ENCODE measurements at places on chromosomes 5 and 9.
A peak's percentile ranks its signal among the peaks of the same experiment; 100 is the strongest.

DNA sequence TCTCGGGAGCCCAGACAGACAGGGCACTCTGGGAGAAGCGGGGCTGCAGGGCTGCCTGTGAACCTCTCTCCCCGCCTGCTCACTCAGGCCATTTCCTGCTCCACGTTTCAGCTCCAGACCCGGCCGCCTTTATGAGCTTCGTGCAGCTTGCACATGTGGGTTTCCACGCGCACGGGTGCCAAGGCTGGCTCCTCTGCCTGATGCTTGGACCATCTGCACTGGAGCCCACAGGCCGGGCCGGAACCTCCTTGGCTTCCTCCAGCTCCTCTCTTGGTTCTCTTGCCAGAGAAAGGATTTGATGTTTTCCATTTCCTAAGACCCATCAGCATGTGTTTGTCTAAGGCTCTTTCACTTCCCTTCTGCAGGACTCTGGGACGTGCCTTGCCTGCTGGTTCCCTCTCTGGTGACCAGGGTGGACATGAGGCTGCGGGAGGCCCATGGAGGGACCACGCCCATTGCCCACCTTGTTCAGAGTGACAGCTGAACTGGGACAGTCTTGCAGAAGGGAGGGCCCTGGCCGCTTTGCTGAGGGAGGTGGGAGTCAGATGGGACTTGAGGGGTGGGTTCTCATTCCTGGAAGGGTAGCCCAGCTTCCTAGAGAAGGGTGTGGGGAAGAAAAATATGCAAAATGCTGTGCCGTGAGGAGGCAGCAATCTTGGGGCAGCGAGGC lies 23.3 kb upstream of the COL5A1 start:
- DNase-seq: peak; percentile 32

DNA sequence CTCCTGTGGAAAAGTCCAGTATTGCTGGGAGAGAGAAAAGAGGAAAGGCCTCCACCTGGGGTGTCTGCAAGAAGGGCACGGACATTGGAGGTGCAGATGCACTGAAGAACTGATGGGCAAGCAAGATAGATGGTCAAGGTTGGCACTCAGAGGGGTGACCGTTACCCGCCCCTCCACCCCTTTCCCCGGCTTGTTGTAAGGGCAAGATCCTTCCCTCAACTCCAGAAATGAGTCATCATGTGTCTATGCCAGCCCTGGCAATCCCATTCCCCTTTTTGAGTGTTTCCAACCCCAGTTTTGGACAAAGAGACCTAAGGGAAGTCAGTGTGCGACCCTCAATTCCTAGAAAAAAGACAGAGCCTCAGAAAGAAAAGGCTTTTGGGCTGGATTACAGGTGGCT lies 34.9 kb upstream of the ATP6V1G1 start:
- DNase-seq: no peak

GRCh38 chr9:15146268-15146700 lies 160.7 kb downstream of the TTC39B start:
- DNase-seq: no peak

DNA sequence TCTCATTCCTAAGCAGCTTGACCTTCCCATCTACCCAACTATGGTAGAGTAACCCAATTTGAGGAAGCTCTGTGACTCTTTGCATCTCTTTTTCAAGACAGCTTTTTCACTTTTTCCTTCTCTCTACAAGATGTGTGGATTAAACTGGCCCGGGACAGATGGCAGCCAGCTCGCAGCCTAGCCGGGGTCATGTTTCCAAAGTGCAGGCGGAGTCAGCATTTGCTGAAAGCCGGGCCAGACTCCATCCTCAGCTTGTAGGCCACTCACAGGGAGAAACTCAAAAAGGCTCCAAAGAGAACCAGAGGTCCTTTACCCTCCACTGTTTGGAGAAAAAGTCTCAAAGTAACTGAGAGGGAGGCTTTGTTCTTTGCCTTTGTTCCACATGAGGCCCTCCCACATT lies 286.8 kb upstream of the PANK3 start:
- no peak for DNase-seq

DNA sequence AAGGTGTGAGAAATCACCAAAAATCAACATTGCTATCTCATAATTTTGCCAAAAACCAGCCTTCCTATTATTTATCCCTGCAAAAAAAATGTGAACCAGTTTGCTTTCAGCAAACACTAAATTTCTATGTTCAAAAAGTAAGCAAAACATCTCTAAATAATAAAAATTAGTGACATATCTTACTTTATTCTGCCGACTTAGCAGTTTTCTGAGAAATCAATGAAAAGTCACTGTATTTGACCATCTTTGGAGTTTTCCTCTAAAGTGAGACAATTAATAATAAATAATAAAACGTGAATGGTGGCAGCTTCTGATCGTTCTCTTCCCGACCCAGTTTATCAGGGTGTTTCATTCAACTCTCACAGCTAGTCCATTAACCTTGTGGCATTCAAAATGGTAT lies 158.6 kb upstream of the TARS1 start:
- DNase-seq: no peak

- no peak for DNase-seq
Measured at GRCh38 chr5:81162501-81162900, 70.6 kb upstream of the CKMT2 start.

- DNase-seq: no peak
Measured at GRCh38 chr9:36993933-36994764, 39.9 kb downstream of the PAX5 start.

GRCh38 chr5:123874600-123875201 lies 362.7 kb downstream of the CSNK1G3 start:
- peak; percentile 99 for DNase-seq

- no peak for DNase-seq
Measured at GRCh38 chr5:175133185-175133584, 310.8 kb downstream of the DRD1 start.

GRCh38 chr5:172389578-172390112 lies 64.7 kb downstream of the SH3PXD2B start:
- DNase-seq: no peak

- DNase-seq: no peak
Measured at GRCh38 chr9:89732295-89732938, 127.6 kb downstream of the GADD45G start.

DNA sequence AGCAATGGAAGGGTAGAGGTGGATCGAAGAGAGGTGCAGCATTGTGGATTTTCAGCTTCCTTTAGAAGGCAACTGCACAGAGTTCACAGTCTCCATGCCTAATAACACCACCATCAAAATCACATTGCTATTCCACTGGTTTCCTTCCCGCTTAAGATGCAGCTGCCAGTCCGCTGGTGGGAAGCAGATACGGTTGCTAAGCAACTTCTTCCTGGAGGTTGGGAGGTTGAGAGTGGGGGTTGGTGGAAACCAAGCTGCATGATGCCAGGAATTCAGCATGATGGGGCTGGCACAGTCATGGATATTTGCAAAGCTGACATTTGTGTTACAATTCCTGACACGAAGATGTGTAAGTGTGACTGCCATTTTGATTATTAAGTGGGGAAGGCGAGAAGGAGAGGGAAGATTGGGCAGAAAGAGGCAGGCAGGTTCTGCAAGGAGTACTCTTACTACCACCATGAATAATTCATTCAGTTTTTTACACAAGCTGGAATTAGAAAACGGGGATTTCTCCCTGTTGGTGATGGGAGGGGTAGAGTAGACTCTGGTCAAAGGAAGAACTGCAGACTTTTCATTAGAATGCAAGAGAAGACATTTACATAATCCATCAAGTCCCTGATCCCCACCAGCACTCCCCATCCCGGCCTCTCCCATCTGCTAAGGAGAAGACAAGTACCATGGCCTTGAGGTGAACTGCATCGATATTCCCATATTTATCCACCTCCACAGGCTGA lies 87.5 kb downstream of the GLDC start:
- DNase-seq: no peak

DNA sequence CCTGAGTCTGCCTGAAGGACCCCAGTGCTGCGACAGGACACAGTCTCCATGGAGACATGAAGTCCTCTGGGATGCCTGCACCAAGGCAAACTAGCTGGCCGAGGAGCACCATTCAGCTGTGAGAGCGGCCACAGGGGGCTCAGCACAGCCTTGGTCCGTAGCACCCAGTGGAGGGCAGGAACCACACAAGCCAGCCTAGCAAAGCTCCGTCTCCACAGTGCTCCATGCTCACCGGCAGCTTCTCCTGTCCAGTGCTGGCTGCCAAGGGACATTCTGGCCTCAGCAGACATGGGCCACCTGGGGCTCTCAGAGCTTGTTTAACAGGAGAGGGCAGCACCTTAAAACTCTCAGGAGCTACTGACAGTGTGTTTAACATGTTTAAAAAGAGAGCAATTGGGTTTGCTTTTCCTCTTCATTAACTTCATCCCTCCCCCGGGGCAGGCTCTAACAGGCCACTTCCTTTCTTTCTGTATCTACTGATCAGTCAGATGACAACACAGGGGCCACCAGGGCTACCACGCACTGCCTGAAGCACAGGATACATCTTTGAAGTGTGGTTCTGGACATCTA lies 57.0 kb downstream of the SECISBP2 start:
- no peak for DNase-seq

DNA sequence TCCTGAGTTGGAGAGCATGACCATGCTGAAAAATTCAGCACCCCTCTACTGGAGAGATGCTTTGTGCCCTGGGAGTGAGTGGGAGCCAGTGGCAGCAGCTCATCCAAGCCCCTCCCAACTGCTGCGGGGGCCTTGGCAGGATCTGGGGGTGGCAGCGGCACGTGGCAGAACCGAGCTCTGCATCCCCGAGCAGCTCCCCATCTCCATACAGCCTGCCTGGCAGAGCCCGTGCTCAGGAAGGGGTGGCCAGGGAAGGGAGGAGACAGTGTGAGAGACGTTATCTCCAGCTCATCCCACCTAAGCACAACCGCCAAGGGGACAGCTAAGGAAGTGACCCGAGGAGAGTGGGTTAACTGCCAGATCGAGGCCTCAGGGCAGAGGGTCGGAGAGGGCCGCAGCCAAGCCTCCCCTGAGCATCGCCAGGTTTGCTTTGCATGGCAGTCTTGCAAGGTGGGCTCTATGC lies 17.2 kb upstream of the DPM2 start:
- no peak for DNase-seq

- DNase-seq: no peak
Measured at GRCh38 chr5:128668921-128669320, 130.9 kb upstream of the FBN2 start.

GRCh38 chr9:16369427-16369826 lies 501.0 kb downstream of the BNC2 start:
- DNase-seq: no peak

GRCh38 chr9:130426883-130427282 lies 17.9 kb upstream of the ASS1 start:
- DNase-seq: no peak

- no peak for DNase-seq
Measured at GRCh38 chr9:7360513-7360912, 439.1 kb downstream of the DMAC1 start.

GRCh38 chr5:141742866-141743851 lies 61.1 kb upstream of the ARAP3 start:
- no peak for DNase-seq

- peak; percentile 82 for DNase-seq
Measured at GRCh38 chr9:121271368-121272341, 3.7 kb downstream of the GSN start.

DNA sequence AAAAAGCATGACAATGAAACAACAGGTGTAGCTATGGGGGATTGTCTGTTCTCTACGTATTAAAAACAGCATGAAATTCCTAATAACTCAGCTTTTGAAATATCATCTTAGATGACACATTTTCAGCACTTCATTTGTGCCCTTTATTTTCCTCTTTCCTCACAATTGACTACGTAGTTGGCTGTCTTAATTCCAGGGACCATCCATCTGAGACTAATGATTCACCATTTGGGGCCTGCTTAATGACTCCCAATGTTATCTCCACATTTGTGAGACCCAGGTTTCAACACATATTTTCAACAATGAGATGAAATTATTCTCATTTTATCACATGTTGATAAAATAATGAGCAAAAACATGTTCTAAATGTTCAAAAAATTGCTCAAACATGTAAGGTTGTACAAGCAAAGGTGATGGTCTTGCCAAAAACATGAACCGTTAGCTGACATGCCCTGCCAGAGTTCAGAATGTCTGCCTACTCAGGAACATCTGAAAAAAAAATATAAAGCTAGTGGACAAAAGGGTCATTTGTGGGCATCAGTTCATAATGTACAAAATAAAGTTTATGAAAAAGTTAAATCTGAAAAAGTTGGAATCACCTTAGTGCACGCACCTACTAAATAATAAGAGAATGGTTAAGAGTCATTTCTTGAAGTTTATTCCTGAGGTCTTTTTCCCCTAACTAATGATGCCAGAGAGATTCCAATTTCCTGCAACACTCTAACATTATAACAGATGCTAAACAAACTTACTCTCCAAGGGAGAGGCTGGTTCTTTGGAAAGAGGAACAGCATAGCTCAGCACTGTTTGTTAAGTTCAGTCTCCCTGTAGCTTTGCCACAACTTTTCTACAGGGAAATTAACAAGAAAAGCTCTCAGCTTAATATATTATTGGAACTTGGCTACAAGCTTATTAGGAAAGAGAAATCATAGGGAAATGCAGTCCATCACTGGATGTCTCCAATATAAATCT lies 275.5 kb downstream of the SPOCK1 start:
- DNase-seq: no peak
